ENCODE measurements at places on chromosomes 2 and 18.

- no peaks in the 10 kb centered on the region for H3K27me3 ChIP-seq
- H3K4me1 ChIP-seq, result no peaks in the 10 kb centered on the region
- H3K4me3 ChIP-seq, result no peak overlapping the region
- H3K27ac ChIP-seq, result no peak overlapping the region
- H3K36me3 ChIP-seq, result no peaks in the 10 kb centered on the region
These were observed 591.2 kb downstream of the RNF144A start for GRCh38 chr2:7508296-7508943.

DNA sequence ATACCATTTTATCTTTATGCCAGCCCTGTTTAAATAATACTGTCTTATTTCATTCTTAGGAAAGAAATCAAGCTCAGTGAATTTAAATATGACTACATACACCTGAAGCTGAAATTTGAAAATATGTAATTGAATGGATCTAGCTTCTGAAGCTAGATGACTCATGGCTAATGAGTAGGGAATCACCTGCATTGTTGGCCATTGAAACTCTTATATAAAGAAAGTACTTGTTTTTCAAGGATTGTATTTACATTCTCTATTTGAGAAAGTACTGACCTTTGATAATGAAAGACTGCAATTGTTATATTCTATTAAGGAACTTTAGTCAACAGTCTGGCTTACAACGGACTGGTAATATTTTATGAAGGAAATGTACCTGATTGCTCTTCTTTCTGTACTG is 346.7 kb upstream of the LRATD1 start:
- H3K4me1 ChIP-seq, result no peaks in the 10 kb centered on the region
- no peak for DNase-seq
- no peak overlapping the region for H3K27ac ChIP-seq
- no peaks in the 10 kb centered on the region for H3K36me3 ChIP-seq
- no peak overlapping the region for H3K4me3 ChIP-seq

DNA sequence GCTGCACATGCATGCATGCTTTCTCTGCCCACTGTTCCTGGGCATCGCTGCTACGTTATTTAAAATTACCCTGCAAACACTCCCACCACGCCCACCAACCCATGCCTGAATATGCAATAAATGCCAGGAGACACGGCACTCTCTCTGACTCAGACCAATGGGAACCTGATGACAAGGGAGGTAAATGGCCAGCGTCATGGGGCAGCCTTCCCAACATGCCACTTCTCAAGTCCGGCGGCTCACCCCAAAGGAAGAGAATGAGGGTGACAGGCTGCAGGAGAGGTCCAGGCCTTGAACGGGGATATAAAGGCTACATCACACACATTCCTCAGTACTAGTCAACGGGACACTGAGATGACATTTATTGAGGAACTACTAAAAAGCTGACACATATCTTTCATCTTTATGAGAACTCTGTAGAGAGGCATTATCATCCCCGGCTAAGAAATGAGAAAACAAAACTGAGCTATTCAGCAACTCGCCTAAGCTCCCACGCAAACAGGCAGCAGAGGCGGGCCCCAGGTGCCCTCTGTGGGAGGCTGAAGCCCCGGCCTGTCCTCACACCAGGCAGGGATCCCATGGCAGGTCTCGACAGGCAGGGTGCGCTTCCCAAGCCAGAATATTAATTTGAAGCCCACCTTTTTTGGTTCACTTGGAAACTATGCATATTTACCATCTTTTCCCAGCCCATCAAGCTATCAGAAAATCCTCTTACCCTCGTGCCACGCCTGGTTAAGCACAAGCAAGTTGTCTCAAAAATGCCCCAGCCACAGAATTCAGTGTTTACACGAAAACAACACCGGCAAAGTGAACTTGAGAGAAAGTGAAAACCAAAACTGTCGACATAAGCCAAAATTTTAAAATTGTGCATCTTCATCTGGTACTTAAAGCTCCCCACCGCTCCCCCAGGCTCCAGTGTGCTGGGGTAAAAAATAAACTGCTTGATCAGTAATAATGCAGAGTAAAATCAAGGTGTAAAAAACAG is 166.3 kb downstream of the HDAC4 start:
- no peak for DNase-seq
- no peaks in the 10 kb centered on the region for H3K36me3 ChIP-seq
- H3K27me3 ChIP-seq, result no peaks in the 10 kb centered on the region
- H3K4me3 ChIP-seq, result no peak overlapping the region

DNA sequence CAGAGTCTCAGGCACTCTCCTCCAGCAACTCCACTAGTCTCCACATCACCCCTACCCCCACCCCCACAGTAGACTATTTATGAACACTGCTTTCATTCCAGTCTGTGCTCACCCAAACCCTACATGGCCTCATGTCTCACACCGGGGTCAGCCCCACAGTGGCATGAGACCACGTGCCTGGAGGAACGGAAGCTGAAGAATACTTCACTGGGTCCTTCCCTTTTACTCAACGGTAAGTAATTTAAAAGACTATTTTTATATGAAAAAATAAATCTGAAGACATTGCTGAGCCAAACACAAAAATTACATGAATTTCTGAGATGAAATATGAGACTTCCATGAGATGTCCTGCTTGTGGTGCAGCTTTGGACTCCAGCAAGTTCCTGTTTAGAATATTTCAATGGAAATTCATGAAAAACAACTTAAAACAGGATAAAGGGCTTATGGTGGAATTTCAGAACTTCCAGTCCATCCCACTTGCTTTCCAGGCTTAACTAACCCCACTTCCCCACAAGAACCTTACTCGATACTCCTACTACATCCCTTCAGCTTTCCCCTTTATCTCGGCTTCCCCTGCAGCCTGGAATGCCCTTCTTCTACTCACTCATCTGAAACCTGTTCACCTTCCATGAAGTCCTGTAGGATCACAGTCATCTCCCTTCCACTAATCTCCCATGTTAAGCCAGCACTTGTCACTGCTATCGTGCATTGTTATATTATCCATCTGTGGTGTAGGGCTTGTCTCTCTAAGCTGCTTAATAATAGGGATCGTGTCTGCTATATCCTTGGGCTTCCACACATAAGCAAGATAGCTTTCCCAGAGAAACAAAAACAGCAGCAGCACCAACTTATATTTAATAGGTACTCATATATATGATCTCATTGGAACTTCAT is 47.9 kb downstream of the SLC14A1 start:
- DNase-seq, result no peak
- H3K27ac ChIP-seq, result no peak overlapping the region
- no peaks in the 10 kb centered on the region for H3K36me3 ChIP-seq
- H3K4me1 ChIP-seq, result peaks cover 2% of the 10 kb centered on the region
- no peak overlapping the region for H3K4me3 ChIP-seq

- H3K4me3 ChIP-seq, result no peak overlapping the region
- H3K36me3 ChIP-seq, result no peaks in the 10 kb centered on the region
- no peak overlapping the region for H3K27ac ChIP-seq
- no peak for DNase-seq
- H3K27me3 ChIP-seq, result no peaks in the 10 kb centered on the region
These were observed 54.6 kb downstream of the MERTK start for GRCh38 chr2:111952871-111953452.

DNA sequence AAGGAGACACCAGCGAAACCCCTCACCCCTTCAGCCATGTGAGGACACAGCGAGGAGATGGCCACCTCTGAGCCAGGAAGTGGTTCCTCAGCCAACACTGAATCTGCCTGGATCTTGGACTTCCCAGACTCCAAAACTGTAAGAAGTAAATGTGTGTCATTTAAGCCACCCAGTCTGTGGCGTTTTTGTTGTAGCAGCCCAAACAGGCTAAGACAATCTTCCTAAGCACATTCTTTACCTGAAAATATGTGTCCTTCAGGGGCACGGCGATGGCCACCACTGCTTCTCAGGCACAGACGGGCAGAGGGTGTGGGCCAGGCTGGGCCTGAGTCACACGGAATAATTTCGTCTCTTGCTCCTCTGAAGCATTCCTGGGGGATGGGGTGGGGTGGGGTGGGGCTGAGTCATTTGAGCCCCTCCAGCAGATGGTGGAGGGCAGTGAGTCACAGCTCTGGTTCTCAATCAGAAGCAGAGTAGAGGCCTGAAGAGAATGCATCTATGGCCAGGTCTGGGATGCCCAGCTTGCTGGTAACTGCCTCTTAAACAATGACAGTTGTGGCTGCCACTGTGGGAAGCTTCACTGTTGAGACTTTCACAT is 142.4 kb downstream of the CAPN13 start:
- H3K36me3 ChIP-seq, result no peaks in the 10 kb centered on the region
- no peaks in the 10 kb centered on the region for H3K27me3 ChIP-seq
- peak; percentile 74 for DNase-seq
- no peaks in the 10 kb centered on the region for H3K4me1 ChIP-seq
- no peak overlapping the region for H3K27ac ChIP-seq

- peak; percentile 86 for DNase-seq
- H3K27ac ChIP-seq, result peak overlapping the region; percentile 66
- peaks cover 14% of the 10 kb centered on the region for H3K4me1 ChIP-seq
- no peaks in the 10 kb centered on the region for H3K27me3 ChIP-seq
- no peaks in the 10 kb centered on the region for H3K36me3 ChIP-seq
These were observed 758 bp downstream of the CFAP221 start for GRCh38 chr2:119544939-119545475.

DNA sequence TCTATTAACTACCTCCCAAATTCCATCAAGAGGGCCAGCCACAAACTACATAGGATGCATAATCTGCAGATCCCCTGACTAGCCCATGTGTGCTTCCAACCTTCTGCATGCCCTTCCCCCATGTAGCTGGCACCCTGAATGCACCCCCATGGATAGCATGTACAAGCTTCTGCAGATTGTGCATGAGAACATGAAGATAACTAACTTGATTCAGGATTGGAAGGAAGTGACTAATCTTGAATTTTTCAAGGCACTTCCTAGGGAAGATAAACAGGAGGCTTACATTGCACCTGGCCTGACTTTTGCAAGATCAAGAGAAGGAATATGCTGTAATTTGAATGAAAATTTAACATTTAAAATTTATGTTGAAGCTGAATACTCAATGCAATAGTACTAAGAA is 66.7 kb downstream of the CDC42EP3 start:
- no peaks in the 10 kb centered on the region for H3K36me3 ChIP-seq
- no peak overlapping the region for H3K27ac ChIP-seq
- no peaks in the 10 kb centered on the region for H3K4me1 ChIP-seq
- H3K4me3 ChIP-seq, result no peak overlapping the region
- no peaks in the 10 kb centered on the region for H3K27me3 ChIP-seq

GRCh38 chr18:58800582-58800981 is 64.1 kb upstream of the ZNF532 start:
- H3K27ac ChIP-seq, result no peak overlapping the region
- no peaks in the 10 kb centered on the region for H3K36me3 ChIP-seq
- H3K4me1 ChIP-seq, result no peaks in the 10 kb centered on the region
- no peak overlapping the region for H3K4me3 ChIP-seq
- H3K27me3 ChIP-seq, result no peaks in the 10 kb centered on the region

GRCh38 chr18:22169011-22169888 is at the start of gene GATA6:
Gene GATA6, plus strand, starts transcription at chr18:22169589. Its CDS starts 1,556 bp downstream, at chr18:22171145.
- peaks cover 2% of the 10 kb centered on the region for H3K4me1 ChIP-seq
- H3K27me3 ChIP-seq, result peaks cover 21% of the 10 kb centered on the region
- H3K4me3 ChIP-seq, result peak within 1 kb of the TSS; percentile 100

GRCh38 chr2:223328578-223328977 is 273.6 kb downstream of the SCG2 start:
- H3K36me3 ChIP-seq, result no peaks in the 10 kb centered on the region
- DNase-seq, result no peak
- H3K4me3 ChIP-seq, result no peak overlapping the region

DNA sequence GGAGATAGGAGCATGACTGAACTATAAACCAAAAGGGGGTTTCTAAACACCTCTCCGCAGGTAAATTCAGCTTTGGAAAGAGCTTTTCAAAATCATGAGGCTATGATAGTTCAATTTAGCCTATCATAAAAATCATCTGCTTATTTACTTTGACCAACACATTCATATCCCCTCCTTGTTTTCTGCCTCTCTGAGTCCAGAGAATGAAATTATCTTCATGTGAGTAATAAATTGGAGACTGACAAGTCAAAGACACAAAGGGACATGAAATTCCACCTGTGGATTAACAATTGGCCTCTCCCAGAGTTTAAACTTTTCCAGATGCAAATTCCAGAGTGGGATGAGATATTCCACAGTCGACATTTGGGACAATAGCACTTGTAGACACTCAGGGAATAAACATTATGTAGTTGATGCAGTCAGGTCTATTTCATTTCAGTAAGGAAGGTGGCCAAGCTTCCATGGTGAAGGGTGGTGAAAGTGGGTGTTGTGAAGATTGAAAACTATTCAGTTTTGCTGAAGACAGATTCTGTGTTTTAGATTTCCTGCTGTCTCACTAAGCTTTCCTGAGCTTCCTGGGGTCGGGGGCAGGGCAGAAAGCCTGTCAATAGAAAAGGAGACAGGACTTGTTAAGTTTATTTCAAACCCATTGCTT is 84.7 kb downstream of the CDC42EP3 start:
- no peaks in the 10 kb centered on the region for H3K36me3 ChIP-seq
- H3K4me3 ChIP-seq, result no peak overlapping the region
- H3K27ac ChIP-seq, result no peak overlapping the region

GRCh38 chr2:72222829-72223564 is 75.3 kb upstream of the CYP26B1 start:
- no peak overlapping the region for H3K4me3 ChIP-seq
- DNase-seq, result no peak
- no peak overlapping the region for H3K27ac ChIP-seq
- no peaks in the 10 kb centered on the region for H3K27me3 ChIP-seq
- no peaks in the 10 kb centered on the region for H3K36me3 ChIP-seq

- H3K27me3 ChIP-seq, result no peaks in the 10 kb centered on the region
- no peaks in the 10 kb centered on the region for H3K4me1 ChIP-seq
- DNase-seq, result peak; percentile 10
- H3K4me3 ChIP-seq, result no peak overlapping the region
These were observed 410.0 kb downstream of the CDH19 start for GRCh38 chr18:66193938-66194337.

- no peak overlapping the region for H3K4me3 ChIP-seq
- H3K27me3 ChIP-seq, result no peaks in the 10 kb centered on the region
- DNase-seq, result no peak
- H3K4me1 ChIP-seq, result no peaks in the 10 kb centered on the region
- no peaks in the 10 kb centered on the region for H3K36me3 ChIP-seq
These were observed 84.3 kb downstream of the FANCL start for GRCh38 chr2:58156780-58157179.

Measured in mesendoderm (in vitro differentiated cells).